ENCODE measurements at places on chromosomes 5 and 9.
A peak's percentile ranks its signal among the peaks of the same experiment; 100 is the strongest.

- DNase-seq: no peak
Measured at GRCh38 chr5:67161767-67162166, 34.8 kb downstream of the CD180 start.

DNA sequence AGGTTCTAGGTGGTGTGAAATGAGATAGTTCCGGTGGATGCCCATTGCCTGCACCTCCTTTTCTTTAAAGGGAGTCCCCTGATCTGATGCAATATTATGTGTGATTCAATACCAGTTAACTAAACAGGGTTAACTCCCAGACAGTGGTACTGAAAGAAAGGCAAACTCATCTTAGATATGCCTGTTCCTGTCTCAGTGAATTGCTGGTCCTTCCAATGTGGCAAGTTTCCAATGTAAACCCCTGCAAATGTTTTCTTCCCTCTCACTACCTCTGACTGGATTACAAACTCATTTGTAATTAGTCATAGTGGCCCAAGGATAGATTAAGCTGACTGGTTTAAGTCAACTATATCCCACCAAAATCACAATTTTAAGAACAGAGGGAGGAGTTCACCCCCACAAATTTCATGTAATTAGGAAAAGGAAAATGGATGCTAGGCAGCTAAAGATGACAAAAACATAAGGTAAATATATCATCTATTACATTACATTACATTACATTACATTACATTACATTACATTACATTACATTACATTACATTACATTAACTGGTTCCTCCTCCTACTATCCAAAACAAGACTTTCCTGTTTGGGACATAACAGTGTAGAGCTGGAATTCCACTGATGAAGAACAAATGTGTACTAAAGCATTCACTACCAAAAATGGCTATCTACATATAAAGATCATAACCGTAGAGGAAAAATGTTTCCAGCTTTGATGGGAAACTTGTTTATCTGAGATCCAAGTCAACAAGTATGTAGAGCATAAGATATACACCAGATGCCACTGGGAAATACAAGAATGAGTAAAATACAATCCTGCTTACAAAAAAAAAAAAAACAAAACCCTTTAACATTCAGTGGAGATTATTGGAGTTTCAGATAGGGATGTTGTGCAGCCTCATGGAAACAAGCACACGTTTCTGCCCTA is 121.5 kb upstream of the SNX2 start:
- DNase-seq: no peak

GRCh38 chr9:35993976-35994720 is 36.2 kb upstream of the OR2S2 start:
- DNase-seq: no peak

DNA sequence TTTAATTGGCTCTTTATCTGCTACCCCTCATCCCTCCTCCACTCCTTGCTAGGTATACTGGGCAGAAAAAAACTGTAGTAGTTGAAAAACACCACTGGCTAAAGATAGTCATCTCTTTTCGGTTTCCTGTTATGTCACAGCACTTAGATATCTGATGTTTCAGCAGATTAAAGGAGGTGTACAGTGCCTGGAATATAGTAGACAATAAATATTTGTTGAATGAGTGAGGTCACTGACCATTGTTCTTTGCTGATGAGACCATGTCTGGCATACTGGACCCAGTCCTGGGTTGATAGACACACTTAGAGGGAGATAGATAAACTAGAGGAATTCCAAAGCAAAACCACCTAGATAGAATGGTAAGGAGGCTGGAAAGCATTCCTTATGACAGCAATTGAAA is 3.2 kb downstream of the GRPEL2 start:
- no peak for DNase-seq

DNA sequence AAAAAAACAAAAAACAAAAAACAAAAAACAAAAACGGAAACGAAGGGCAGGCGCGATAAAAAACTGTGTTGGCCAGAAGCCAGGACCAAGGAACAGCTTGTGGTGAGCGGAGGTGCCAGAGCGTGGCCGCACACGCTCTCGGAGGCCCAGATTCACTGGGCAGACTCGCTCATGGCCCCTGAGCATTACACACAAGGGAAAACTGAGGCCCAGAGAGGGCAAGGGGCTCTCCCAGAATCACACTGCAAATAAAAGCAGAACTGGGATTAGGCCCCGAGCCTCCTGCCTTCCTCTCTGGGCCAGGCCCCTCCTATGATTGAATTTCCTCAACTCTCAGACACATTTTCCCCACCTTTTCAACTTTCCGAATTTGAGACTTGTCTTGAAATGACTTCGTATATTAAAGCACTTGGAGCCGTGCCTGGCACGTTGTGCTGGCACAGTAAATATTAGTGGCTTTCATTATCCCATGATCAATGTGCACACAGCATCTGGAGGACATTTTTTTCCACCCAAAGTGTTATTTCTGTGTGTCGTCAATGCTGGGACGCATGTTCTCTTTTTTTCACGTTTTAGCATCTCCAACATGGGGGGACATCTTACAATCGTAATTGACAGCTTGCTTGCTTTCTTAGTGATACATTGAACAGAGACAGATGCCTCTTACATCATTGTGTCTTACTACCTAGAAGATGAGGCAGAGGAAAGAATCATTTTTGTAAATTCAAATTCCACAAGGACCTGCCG is 7.4 kb downstream of the FIBCD1 start:
- no peak for DNase-seq

DNA sequence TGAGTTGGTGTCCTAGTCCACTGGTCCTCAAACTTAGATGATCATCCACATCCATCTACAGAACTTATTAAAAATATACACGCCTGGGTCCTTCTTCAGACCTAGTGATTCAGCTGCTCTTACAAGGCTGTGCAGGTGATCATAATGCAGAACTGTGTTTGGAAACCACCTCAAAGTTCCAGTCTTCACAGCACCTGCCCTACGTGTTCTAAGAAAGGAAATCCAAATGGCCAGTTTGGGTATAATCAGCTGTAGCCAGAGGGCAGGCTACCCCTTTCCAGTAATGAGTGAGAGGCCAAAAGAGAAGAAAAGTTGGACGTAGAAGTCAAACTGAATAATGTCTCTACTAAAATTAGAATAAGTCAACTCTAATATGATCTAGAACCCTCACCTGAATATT is 15.4 kb downstream of the REEP5 start:
- no peak for DNase-seq

- no peak for DNase-seq
Measured at GRCh38 chr5:57741336-57741735, 258.7 kb upstream of the ACTBL2 start.

GRCh38 chr5:178522361-178522760 is 67.8 kb downstream of the COL23A1 start:
- DNase-seq: no peak

- DNase-seq: no peak
Measured at GRCh38 chr5:541539-542318, 17.5 kb upstream of the SLC9A3 start.

DNA sequence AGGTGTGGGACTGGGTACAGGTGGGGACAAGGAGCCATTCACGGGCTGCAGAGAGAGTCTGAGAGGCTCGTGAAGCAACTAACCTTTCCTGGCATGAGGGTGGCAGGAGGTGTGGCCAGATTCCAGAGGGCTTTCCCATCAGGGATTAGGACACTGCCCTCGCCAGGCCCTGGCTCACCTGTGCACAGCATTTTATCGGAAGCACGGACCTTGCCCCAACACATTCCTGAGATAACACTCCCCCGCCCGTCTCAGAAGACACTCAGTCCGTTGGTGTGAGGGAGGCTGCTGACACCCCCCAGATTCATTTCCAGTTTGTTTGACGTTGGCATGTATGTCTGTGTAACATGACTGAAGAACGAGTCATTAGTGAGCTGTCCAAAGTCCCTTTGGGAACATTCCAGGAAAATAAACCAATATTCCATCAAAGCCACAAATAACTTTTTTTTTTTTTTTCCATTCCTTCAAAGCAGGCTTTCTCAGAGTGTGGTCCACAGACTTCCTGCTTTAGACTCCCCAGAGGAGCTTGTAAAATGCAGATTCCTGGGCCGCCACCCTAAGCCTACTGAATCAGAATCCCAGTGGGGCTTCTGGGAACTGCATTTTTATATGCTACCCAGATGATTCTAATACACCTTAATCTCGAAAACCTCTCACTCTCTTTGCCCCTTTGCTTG is 23.4 kb downstream of the WWC1 start:
- peak; percentile 77 for DNase-seq

GRCh38 chr9:72687331-72687730 is 165.9 kb downstream of the TMC1 start:
- no peak for DNase-seq

- DNase-seq: no peak
Measured at GRCh38 chr5:138849882-138850281, 25.3 kb downstream of the LRRTM2 start.

DNA sequence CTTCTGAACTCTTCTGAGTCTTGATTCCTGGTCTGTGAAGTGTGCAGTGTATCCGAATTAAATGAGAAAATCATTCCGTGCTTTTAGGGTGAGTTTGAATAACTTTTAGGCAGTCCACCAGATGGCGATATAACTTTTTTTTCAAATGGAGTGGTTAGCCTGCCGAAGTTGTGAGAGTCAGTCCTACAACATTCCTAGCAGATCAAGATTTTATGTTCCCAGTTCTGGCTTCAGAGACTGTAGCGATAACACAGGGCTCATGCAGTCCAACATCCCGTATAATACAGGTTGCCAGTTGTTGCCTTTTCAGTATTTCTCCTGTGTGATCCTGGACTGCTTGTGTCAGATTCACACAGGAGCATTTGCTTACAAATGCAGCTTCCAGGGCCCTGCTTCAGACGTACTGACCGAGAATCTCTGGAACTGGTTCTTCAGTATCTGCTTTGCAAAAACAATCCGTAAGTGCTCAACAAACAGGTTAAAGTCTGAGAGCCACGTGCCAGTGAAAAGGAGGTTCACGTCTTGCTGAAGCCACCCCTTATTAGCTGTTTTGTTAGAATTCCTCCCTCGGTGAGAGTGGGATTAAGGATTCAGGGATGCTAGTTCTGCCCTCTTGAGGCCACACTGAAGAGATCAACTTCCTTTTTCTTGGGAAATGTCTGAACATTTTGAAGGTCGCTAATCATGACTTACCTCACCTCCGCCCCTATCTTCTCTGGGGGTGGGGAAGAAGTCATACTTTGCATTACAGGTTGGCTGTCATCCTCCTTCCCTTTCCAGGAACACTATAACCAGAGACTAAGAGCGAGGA is 22.8 kb downstream of the SMIM3 start:
- no peak for DNase-seq

GRCh38 chr9:16627967-16628366 is 242.5 kb downstream of the BNC2 start:
- DNase-seq: peak; percentile 94

Measured in AG09309 (cell line).